Transverse colon (tissue), 4 donors: ENCODE measurements at places on chromosomes 1 and 21.

DNA sequence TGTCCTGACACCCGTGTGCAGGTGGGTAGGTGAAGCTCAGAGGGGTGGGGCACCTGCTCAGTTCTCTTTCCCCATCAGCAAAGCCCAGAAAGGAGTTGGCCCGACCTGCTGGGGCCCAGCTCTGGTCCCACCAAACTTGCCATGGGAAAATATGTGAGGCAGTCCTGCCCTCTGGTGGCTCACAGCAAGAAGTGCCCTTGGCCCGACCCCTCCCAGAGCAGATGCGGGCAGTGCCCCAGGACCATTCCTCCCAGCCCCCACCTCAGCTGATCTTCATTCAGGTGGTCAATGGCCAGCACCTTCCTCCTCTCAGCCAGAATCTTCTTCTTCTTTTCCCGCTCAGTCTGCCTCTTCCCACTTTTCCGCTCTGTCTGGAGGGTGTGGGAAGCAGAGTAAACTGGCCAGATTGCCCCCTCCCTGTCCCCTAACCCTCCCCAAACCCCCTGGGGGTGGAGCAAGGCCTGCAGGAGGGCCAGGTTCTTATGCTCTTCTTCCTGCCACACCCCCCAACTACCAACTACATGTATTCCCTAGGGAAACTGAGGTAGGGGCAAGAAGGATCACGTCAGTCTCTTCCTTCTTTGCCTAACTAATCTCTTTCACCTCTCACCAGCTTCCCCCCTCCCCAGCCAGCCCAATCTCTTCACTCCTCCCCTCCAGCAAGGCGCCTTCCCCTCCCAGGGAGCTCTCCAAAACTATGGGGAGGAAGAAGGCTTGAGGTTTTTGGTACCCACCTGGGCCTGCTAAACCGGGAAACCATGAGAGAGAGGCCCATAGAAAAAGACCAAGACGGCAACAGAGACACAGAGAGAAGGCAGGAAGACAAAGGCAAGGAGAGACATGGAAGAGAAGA is 15.6 kb downstream of the TNNT2 start:
- H3K27me3 ChIP-seq, result no peaks in the 10 kb centered on the region
- H3K27ac ChIP-seq, result no peak overlapping the region
- H3K4me1 ChIP-seq, result no peaks in the 10 kb centered on the region
- H3K4me3 ChIP-seq, result no peak overlapping the region

- no peaks in the 10 kb centered on the region for H3K27me3 ChIP-seq
- H3K27ac ChIP-seq, result no peak overlapping the region
- DNase-seq, result no peak
- no peaks in the 10 kb centered on the region for H3K36me3 ChIP-seq
- no peaks in the 10 kb centered on the region for H3K4me1 ChIP-seq
Measured at GRCh38 chr21:14998784-14999183, 66.0 kb downstream of the NRIP1 start.

DNA sequence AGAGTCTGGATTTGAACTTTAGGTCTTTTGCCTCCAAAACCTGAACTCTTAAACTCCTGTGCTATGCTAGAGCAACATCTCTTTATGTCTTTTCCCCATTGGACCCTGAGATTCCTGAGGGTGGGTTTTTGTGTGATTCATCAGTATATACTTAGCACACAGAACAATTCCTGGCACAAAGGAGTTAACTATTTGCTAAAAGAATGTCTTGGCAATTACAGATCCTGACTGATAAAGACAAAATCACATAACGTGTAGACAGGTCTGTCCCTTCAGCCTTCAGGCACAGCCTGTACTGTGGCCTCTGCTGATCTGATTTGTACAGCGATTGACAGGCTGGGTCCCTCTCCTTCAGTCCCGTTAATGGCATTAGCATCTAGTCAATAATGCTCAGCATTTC is 162.4 kb upstream of the BEND5 start:
- H3K27me3 ChIP-seq, result no peaks in the 10 kb centered on the region
- no peak overlapping the region for H3K4me3 ChIP-seq
- DNase-seq, result no peak
- no peaks in the 10 kb centered on the region for H3K36me3 ChIP-seq

DNA sequence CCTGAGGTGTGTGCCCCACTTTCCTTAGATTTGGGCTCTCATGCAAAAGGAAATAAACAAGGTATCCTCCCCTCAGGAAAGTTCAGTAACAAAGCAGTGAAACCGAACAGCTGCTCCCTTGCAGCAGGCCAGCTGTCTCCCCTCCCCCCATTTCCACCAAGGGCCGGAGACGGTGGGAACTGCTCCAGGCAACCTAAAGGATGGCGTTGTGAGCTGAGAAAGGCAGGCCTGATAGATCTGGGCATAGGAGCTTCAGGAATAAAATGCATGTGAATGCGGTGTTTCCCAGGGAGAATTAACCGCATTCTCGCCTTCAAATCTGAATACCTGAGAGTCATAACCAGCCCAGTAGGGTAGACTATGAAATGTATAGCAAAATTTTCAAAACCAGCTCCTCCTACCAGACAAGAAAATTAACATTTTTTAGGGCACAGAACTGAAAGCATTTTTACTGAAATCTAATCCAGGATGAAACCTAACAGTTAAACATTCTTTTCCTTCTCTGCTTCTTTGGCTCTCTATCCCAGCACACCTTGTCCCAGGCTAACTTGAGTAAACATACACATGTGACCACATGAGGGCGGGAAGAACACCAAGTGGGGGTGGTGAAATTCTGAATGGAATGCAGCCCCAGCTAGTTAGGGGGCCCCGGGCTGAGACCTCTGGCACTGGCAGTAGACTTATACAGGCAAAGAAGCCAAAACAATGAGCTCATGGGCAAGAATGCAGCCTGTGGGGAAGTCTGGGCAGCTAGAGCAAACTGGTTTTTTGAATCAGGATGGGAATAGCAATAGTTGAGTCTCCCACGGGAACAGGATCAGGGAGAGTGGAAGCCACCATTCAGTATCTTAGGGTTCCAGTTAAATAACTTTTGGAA is 11.5 kb downstream of the MCL1 start:
- H3K36me3 ChIP-seq, result peaks cover 9% of the 10 kb centered on the region
- H3K27me3 ChIP-seq, result no peaks in the 10 kb centered on the region
- peak; percentile 84 for DNase-seq

- no peaks in the 10 kb centered on the region for H3K36me3 ChIP-seq
- H3K4me3 ChIP-seq, result no peak overlapping the region
- no peak for DNase-seq
- H3K27ac ChIP-seq, result no peak overlapping the region
Measured at GRCh38 chr21:38796424-38796823, 9.3 kb upstream of the ETS2 start.

- H3K4me3 ChIP-seq, result no peak overlapping the region
- no peaks in the 10 kb centered on the region for H3K27me3 ChIP-seq
- no peak for DNase-seq
- H3K4me1 ChIP-seq, result no peaks in the 10 kb centered on the region
Measured at GRCh38 chr1:84708031-84708430, 17.8 kb upstream of the SSX2IP start.

- H3K36me3 ChIP-seq, result no peaks in the 10 kb centered on the region
- DNase-seq, result no peak
Measured at GRCh38 chr1:25210728-25211127, 21.6 kb downstream of the SYF2 start.

DNA sequence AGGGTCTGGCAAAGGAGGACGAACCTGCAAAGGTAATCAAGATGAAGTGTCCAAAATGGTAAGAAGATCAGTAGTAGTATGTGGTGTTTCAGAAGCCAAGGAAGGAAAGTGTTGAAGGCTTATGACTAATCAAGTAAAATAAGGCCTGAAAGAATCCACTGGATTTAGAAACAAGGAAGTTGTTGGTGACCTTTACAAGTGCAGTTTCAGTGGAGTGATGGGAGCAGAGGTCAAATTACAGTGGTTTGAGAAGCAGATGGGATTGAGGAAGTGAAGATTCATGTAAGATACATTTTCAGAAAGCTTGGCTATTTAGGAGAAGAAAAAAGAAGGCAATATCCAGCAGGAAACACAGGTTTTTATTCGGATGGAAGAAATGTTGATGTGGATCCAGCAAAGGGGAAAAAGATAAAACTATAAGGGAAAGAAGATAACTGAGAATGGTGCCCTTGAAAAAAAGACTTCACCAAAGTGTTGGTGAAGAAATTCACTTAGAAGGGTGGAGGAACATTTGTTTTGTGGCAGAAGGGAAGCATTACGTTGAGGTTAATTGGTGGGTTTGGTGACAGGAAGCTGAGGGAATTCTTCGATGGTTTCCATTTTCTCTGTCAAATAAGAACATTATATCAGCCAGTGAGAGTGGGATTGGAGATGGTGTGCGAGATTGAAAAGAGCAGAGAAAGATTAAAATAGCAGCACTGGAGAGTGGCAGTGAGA is 2.1 kb downstream of the ARMH1 start:
- H3K36me3 ChIP-seq, result no peaks in the 10 kb centered on the region
- H3K27me3 ChIP-seq, result no peaks in the 10 kb centered on the region
- peaks cover 49% of the 10 kb centered on the region for H3K4me1 ChIP-seq
- no peak for DNase-seq

DNA sequence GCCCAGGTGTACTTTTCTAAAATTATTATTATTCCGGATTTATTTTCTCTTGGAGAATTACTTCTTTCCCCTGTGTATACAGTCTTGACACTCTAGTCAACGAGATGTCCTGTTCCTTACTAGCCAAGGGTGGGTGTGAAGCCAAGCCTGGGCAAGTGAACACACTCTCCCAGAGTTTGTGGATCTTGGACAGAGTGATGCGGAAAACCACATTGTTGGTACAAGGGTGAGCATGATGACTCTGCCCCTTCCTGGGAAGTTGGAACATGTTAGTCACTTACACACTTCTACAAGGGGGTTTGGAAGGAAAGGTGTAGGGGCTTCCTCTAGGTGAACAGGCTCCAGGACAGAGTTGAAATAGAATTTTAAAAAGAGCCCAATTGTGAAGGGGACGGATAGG is 20.0 kb upstream of the RD3 start:
- no peak overlapping the region for H3K4me3 ChIP-seq
- no peak overlapping the region for H3K27ac ChIP-seq
- no peaks in the 10 kb centered on the region for H3K27me3 ChIP-seq
- H3K36me3 ChIP-seq, result no peaks in the 10 kb centered on the region
- no peak for DNase-seq

GRCh38 chr1:186985889-186986491 is 157.2 kb downstream of the PLA2G4A start:
- H3K4me3 ChIP-seq, result no peak overlapping the region
- no peak for DNase-seq
- H3K27ac ChIP-seq, result no peak overlapping the region
- no peaks in the 10 kb centered on the region for H3K36me3 ChIP-seq
- peaks cover 14% of the 10 kb centered on the region for H3K4me1 ChIP-seq

DNA sequence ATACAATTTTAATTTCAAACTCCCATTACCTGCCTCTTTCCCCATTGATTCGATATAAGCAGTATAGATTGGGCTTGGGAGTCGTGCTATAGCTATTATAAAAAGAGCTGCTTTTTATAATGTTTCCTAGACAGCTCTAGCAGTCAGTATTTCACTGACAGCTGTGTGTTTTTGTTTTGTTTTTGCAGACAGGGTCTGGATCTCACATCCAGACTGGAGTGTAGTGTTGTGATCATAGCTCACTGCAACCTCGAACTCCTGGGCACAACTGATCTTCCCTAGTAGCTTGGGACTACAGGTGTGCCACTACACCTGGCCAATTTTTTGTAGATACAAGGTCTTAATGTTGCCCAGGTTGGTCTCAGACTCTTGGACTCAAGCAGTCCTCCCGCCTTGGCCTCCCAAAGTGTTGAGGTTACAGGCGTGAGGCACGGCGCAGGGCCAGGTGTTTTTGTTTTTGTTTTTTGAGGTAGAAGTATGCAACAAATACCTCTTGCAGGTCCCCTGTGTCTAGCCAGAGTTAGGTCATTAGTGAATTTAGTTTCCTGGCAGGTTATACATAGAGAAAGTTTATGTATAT is 1.7 kb downstream of the NASP start:
- H3K4me1 ChIP-seq, result peaks cover 9% of the 10 kb centered on the region
- no peak for DNase-seq
- H3K36me3 ChIP-seq, result no peaks in the 10 kb centered on the region
- H3K27ac ChIP-seq, result peak overlapping the region; percentile 100

GRCh38 chr1:244450597-244451538 is 841 bp downstream of the ADSS2 start:
- peak; percentile 65 for DNase-seq
- no peaks in the 10 kb centered on the region for H3K27me3 ChIP-seq
- H3K4me3 ChIP-seq, result peak overlapping the region; percentile 81
- H3K27ac ChIP-seq, result peak overlapping the region; percentile 98
- H3K4me1 ChIP-seq, result peaks cover 25% of the 10 kb centered on the region
- H3K36me3 ChIP-seq, result no peaks in the 10 kb centered on the region

DNA sequence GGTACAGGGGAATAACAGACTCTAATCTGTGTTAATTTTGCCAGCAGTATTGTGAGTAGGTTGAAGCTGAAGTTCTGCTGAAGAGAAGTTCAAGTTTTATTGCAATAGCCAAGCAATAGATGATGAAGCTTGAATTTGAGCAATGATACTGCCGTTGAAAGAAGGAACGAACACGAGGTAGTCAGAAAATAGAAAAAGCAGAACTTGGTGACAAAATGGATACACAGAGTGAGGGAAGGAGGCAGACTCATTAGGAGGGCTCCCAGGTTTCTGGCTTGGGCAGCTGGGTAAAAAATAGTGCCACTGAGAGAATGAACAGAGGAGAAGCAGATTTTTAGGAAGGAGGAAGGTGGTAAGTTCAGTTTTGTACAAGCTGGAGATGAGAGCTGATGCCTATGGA is 22.3 kb upstream of the AGO1 start:
- H3K27ac ChIP-seq, result no peak overlapping the region
- H3K36me3 ChIP-seq, result no peaks in the 10 kb centered on the region
- H3K4me1 ChIP-seq, result peaks cover 6% of the 10 kb centered on the region
- no peak for DNase-seq
- H3K4me3 ChIP-seq, result no peak overlapping the region
- no peaks in the 10 kb centered on the region for H3K27me3 ChIP-seq

- no peak for DNase-seq
- H3K4me3 ChIP-seq, result no peak overlapping the region
- no peaks in the 10 kb centered on the region for H3K36me3 ChIP-seq
- no peak overlapping the region for H3K27ac ChIP-seq
Measured at GRCh38 chr1:167665469-167665868, 35.4 kb downstream of the RCSD1 start.

DNA sequence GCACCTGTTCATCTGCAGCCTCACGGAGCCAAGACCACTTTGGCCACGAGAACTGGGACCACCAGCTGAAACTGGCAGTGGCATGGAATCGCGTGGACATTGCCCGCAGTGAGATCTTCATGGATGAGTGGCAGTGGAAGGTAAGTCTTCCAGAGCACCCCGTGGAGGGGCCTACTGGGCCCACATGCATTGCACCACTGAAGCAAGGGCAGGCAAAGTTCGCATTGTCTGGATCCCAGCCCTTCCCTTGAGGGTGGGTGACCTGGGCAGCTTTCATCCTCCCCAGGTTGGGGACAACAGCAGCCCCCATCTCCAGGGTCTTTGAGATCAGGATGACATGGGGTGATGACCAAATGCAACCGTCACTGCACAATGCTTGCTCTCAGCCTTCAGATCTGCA is 37.5 kb downstream of the TRPM2 start:
- no peak for DNase-seq
- H3K4me3 ChIP-seq, result no peak overlapping the region
- no peaks in the 10 kb centered on the region for H3K27me3 ChIP-seq
- no peaks in the 10 kb centered on the region for H3K4me1 ChIP-seq
- H3K27ac ChIP-seq, result no peak overlapping the region

GRCh38 chr1:109350182-109350581 is 43.4 kb upstream of the MYBPHL start:
- DNase-seq, result no peak
- no peak overlapping the region for H3K27ac ChIP-seq
- no peak overlapping the region for H3K4me3 ChIP-seq

- H3K4me3 ChIP-seq, result no peak overlapping the region
- H3K4me1 ChIP-seq, result no peaks in the 10 kb centered on the region
- H3K27me3 ChIP-seq, result no peaks in the 10 kb centered on the region
- H3K27ac ChIP-seq, result no peak overlapping the region
- no peaks in the 10 kb centered on the region for H3K36me3 ChIP-seq
Measured at GRCh38 chr1:222935239-222935900, 120.5 kb downstream of the DISP1 start.
